ENCODE measurements at places on chromosomes 6 and 20.

- DNase-seq, result no peak
These were observed 2.9 kb downstream of the EGFL8 start for GRCh38 chr6:32167154-32167760.

DNA sequence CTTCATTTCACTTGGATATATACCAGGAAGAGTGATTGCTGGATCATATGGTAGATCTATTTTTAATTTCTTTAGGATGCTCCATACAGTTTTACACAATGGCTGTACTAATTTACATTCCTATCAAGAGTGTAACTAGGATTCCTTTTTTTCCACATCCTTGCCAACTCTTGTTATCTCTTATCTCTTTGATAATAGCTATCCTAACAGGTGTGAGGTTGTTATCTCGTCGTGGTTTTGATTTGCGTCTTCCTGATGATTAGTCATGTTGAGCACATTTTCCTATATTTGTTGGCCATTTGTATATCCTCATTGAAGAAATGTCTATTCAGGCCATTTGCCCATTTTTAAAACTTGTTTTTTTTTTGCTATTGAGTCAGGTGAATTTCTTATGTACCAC lies 552.4 kb downstream of the RFPL4B start:
- DNase-seq, result no peak

DNA sequence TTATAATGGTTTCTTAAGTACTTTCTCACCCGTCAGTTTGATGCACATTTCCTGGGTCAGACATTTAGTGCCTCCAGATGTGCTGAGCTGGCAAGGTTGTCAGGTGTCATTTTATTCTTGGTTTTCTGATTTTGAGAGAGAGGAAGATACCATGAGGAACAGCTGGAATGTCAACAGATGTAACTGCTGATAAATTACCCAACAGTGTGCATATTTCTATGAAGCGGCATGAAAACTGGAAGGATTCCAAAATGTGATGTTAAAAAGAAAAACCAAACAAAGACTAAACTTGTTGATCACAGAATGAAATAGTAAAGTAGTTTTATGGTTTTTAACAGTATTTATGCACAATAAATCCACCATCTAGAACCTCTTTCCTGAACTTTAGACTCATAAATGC lies 447.3 kb downstream of the HDGFL1 start:
- no peak for DNase-seq

DNA sequence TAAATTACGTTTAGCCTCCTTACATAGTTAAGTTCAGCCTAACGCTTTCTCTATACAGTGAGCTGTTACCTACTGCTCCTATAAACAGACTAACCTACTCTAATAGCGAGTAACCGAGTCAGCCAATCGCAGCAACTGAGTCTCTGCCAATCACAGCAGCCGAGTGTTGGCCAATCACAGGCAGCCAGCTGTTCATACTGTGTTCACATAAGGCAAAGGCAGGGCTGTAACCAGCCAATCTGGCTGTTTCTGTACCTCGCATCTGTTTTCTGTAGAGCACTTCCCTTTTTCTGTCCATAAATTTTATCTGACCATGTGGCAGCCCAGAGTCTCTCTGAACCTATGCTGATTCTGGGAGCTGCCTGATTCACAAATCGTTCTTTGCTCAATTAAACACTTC lies 263.9 kb upstream of the JARID2 start:
- DNase-seq, result no peak

DNA sequence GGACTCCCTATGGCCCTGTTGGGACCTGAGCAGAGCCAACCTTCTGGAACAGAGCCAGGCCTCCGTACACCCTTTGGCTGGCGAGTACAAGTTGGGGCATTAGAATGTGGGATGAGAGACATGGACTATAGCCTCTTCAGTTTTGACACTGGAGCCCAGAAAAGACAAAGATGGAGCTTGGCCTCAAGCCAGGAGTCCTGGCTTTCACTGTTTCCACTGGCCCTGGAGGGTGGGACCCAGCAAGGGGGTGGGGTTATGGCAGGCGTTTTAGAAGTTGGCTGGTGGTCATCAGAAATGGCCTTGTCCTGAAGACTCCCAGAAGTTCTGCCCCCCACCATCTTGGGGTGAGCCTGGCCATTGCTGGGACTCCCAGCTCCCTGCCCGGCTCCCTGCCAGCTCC lies 21.8 kb downstream of the ITPR3 start:
- no peak for DNase-seq

GRCh38 chr6:143747347-143747842 lies 69.6 kb downstream of the PHACTR2 start:
- no peak for DNase-seq

GRCh38 chr6:158559338-158559894 lies 475 bp upstream of the TMEM181 start:
- no peak for DNase-seq

- DNase-seq, result no peak
These were observed 57.8 kb downstream of the GMPR start for GRCh38 chr6:16296061-16296670.
